Bone marrow (tissue), 2 donors: ENCODE measurements at places on chromosomes 6 and 20.
A peak's percentile ranks its signal among the peaks of the same experiment; 100 is the strongest.

DNA sequence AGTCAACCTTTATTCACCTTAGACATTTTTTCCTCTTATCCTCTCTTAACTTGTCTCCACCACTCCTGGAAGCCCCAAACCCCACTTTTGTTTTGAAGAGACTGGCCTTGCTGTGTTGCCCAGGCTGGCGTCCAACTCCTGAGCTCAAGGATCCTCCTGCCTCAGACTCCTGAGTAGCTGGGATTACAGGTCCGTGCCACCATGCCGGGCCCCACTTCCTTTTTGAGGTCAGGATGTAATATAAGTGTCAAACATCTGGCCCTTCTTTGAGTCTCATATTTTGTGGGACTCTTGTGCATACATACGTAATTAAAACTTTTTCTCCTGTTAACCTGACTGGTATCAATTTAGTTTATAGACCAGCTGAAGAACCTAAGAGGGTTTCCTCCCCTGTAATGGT is 1.4 kb upstream of the CDK19 start:
- no peak for DNase-seq

DNA sequence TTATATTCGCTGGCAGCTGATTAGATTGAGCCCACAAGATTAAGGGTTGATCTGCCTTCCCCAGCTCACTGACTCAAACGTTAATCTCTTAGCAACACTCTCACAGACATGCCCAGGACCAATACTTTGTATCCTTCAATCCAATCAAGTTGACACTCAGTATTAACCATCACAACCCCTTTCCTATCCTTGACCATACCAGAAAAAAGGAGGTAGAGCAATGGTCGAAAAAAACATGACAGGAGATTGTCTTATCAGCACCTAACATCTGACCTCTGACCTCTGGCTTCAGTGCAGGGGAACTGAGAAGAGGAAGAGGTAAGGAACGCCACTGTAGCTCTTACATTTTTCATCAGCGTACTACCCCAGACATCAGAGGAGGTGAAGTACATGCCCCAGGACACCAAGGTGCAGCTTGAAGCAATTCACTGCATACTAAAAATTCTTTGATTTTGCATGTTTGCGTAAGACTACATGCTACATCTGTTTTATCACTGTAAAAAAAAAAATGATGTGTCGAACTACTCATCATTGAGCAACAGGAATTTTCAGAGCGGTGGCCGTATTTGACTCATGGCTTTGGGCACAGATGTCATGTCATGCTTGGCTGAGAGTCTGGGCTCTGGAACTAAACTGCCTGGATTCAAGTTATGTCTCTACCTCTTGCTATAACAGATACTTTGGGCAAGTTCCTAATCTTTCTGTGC is 188.0 kb upstream of the TAB2 start:
- DNase-seq = peak; percentile 11

DNA sequence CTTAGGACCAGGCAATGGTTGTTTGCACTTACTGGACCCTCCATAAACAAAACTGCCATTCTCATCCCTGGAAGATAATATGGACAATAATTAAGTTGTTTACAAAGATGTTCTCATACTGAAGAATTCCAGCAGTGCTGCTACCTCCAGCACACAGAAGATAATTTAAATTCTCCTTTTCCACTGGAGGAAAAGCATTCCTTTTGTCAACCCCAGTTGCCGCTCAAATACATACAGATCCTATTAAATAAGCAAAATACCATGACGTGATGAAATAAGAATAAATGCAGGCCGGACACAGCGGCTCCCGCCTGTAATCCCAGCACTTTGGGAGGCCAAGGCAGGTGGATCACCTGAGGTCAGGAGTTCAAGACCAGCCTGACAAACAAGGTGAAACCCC is 54.5 kb upstream of the IPCEF1 start:
- no peak for DNase-seq

DNA sequence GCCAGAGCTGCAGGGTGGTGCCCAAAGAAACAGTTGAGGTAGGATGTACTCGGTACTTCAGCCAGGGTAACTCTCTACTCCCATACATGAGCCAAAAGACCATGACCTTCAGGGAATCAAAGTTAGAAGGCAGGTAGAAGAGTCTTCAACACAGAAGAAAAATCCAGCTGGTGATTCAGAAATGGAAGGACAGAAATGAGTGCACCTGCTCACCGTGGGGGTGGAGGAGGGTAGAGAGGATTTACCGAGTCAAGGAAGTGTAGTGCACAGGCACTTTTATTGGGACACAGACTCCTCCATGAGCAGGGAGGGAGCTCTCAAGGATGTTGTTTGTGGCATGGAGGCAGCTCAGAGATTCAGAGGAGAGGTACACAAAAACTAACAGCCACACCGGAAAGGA is 330.3 kb upstream of the PRDM1 start:
- DNase-seq = no peak

DNA sequence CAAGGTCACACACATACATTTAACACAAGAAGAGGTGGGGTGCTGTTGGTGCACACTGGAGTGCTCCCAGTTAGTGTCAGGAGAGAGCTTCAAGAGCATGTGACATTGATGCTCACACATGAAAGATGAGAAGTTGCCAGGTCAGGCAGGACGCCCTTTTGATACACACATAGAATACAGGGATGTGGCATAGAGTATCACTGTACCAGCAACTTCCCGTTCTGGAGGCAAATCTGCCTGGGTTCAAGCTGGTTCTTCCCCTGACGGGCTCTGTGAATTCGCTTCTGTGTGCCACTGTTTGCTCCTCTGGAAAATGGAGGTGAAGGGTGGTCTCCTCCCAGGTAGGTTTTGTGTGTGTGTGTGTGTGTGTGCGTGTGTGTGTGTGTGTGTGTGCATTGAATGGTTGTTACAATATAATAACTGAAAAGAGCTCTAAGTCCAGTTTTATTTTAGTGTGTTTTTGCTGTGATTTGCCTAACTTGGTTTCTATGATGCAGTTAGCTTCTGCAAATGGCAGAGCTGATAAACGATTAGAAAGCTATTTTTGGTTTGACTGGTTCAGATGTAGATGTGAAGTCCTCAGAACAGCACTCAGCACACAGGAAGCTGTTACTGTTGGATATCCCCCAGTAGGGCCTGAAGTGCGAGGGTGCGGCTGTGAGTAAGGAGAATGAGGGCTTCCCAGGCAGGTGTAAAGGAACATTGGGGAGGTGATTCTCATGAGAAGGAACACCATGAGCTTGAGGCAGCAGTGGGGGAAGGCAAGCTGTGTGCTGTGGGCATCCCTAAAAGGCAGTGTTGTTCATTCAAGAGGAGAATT is 53.4 kb downstream of the HIVEP1 start:
- DNase-seq = no peak

DNA sequence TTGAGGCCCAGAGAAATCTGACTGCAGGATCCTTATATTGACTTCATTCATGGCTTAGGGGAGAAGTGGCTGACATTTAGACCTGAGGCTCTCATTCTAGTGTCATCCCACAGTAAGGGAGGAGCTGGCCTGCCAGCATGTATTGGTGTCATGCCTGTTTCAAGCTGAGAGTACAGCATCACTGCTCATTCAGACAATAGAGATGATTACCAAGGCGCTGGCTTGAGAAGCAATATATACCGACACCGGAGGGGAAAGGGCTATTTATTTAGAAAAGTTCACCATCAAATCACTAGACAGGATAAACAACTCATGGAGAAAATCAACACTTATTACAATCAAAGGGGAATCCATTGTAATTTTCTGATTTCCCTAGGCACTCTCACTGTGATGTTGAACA is 84.4 kb upstream of the HDAC2 start:
- DNase-seq = no peak

GRCh38 chr6:15663130-15663871 is 473 bp upstream of the DTNBP1 start:
- no peak for DNase-seq

DNA sequence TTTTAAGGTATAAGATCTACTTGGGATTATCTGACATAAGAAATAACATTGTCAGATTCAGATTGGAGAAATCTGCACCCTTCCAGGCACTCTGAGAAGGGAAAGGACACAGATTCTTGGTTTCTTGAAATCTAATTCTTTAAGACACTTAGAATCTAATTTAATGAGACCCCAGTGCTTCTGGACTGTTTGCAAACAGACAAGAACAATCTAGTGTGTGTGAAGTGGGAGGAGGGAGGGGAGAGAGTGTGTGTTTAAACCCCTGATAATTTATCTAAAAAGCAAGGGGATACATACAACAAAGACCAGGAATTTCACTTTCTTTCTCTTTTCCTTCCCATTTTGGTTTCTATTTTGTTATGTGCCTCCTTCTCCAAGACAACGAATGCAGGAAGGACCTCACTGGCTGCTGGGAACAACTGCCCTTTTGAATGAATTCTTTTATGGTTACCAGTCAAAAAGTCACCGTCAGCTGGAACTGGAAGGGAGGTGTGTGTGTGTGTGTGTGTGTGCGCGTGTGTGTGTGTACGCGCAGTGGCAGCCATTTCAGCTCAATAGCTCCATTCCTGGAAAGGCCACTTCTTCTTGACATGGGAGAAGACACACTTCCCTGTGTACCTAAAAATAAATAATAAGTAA is 129.4 kb downstream of the BCAS1 start:
- DNase-seq = no peak

DNA sequence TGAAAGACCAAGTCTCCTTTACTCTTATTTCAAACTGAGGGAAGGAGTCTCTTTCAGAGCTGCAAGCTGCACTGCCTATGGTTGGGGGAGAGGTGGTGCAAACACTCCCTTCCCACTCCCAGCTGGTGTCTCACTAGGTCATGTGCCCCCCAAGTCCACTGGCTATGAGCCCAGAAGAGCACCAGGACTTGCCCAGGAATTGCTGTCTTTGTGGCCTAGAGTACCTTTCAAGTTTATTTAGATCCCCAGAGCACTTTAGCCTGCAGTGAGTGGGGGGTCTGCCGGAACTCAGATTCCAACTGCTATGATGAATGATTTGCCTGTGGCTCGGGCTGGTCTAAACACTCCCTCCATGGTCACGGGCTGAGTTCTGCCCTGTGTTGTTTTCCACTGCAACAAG is 192.6 kb upstream of the CITED2 start:
- no peak for DNase-seq

DNA sequence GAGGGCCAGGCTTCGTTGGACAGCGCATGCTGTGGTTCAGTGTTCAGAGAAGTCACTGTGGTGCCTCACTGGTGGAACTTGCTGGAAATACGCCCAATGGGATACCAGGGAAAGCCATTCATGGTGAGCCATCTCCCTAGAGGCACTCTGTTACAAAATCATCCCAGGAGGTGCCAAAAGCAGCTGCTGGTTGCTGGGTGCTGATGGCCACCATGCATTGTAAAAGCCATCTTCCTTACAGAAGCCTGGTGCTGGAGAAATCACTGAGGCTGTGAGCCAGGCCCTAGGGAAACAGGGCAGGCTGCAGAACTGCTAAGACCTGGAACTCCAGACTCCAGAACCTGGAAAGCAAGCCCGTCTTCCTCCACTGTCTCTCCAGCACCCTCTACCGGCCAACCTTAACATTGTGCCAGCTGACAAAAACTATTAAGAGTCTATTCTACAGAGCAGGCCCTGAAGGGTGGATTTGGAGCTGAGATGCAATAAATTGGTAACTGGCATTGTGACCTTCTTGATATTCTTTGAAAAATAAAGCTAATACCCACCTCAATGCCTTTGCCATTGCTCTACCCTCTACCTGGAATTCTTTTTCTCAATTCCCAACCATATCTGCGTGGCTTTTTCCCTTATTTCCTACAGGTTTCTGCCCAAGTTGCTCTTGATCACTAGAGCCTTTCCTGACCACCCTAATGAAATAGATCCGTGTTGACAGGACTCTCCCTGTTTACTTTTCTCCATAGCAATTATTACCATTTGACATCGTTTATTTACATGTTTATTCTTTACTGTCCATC is 18.5 kb downstream of the SNRPB start:
- DNase-seq = peak; percentile 54

- no peak for DNase-seq
Measured at GRCh38 chr20:32522526-32522775, 62.7 kb downstream of the NOL4L start.

DNA sequence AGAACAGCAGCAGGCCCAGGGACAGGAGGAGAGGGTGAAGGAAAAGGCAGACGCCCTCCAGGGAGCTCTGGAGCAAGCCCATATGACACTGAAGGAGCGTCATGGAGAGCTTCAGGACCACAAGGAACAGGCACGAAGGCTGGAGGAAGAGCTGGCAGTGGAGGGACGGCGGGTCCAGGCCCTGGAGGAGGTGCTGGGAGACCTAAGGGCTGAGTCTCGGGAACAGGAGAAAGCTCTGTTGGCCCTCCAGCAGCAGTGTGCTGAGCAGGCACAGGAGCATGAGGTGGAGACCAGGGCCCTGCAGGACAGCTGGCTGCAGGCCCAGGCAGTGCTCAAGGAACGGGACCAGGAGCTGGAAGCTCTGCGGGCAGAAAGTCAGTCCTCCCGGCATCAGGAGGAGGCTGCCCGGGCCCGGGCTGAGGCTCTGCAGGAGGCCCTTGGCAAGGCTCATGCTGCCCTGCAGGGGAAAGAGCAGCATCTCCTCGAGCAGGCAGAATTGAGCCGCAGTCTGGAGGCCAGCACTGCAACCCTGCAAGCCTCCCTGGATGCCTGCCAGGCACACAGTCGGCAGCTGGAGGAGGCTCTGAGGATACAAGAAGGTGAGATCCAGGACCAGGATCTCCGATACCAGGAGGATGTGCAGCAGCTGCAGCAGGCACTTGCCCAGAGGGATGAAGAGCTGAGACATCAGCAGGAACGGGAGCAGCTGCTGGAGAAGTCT is 25.5 kb downstream of the C20orf173 start:
- DNase-seq = no peak

GRCh38 chr6:110283657-110284056 is 74.5 kb downstream of the METTL24 start:
- DNase-seq = no peak
